ENCODE measurements at places on chromosomes 7 and 10. TPM values are rescaled to one million over a fixed set of nuclear protein-coding genes. Genes with fewer than 3 reads are reported as not detected.

DNA sequence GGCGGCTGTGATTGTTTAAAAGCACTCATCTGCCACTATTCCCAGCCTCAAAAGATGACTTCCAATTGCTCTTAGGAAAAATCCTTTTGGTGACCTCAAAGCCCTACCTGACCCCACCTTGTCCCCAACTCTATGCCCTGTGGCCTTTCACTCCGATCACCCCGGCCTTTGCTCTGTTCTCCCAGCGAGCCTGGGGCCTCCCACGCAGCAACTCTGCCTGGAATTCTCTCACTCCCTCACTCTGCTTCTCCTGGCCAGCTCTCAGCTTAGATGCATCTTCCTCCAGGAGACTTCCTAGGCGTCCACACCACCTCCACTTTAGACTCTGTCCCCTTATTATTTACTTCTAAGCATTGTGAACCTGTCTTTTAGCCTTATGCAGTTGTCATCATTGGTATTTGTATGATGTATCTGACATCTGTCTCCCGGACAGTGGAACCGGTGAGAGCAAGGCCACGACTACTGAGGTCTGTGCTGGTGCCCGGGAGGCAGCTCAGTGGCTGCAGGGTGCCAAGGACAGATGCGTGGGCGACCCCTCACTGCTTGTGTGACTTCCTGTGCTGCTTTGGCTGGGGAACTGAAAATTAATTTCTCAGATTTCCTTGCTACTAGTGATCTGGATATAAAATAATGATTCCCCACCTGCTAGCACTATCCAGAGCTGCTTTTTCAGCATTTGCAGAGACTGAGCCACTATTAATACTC is 63.0 kb downstream of the PIP4K2A start:
- DNase-seq = no peak

DNA sequence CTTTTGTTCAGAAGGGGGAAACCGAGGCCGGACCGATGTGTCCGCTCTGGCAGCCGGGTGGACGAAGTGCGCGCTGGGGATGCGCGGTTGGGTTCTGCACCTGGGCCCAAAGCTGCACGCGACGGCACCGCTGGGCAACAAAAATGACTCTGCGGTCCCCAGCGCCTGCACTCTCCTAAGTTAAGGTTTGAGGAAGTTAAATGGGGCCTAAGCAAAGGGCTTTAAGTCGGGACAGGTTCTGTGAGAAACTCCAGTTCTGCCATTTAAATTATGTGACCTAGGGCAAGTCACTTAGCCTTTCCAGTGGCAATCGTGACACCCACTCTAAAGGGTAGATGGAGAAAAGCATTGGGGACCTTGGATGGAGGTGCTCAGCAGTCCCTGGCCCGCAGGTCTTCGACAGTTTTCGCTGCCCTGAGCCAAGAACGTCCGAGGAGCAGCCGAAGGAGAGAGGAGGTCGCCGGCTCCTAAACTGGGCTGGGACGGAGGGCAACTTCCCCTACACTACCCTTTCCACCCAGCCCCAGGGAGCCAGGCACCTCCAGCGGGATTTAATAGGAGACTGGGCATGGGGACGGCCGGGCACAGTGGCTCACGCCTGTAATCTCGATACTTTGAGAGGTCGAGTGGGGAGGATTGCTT is 534 bp upstream of the ACBD5 start:
- DNase-seq = peak; percentile 16

The VPS37D gene
- total RNA-seq = 6.6 TPM

- DNase-seq = no peak
Measured at GRCh38 chr7:150377196-150377595, 1.9 kb upstream of the ZNF775 start.

GRCh38 chr7:157412021-157412443 is 75.2 kb downstream of the DNAJB6 start:
- DNase-seq = peak; percentile 92

The CLRN3 gene
- not detected for total RNA-seq

The CYP26C1 gene
- total RNA-seq = 0.02 TPM

DNA sequence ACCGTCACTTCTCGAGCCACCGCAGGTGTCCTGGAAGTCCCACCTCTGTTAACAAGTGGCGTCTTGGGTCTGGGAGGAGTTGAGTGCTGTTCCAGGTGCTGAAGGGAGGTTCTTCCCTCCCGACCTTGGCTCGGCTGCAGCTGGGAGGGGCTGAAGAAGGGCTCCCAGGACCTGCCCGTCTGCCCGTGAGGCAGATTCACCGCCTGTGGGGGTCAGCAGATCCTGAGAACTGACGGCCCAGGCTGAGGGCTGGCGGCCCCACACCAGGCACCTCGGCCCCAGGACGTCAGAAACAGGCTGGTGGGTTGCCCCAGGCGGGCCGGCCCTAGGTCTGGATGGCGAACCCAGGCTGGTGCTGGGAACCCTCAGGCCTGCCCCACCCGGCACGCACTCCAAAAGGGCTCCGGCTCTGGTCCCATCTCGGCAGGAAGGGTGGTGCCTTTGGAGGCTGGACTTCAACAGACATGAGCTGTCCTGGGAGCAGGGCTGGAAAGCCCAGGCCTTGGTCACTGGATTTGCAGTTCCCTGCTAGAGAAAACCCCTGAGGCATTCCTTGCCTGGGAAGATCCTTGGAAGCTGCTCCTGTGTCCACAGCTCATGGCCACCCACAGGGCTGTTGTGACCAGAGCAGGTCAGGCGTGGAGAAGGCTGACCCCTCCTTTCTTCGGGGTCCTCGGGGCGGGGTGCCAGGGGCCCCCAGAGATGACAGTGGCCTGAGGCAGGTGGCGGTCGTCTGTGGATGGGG is 42.6 kb upstream of the CFAP46 start:
- peak; percentile 34 for DNase-seq

GRCh38 chr10:11693376-11693775 is 48.8 kb upstream of the ECHDC3 start:
- no peak for DNase-seq

GRCh38 chr7:49778731-49779270 is 5.4 kb downstream of the VWC2 start:
- DNase-seq = no peak

- no peak for DNase-seq
Measured at GRCh38 chr7:150799741-150800580, at the start of gene TMEM176B. Gene TMEM176B (minus strand): TSS chr7:150800364. CDS start chr7:150796569, 3,795 bp downstream.

- DNase-seq = no peak
Measured at GRCh38 chr10:130709415-130709814, 573.2 kb downstream of the GLRX3 start.

DNA sequence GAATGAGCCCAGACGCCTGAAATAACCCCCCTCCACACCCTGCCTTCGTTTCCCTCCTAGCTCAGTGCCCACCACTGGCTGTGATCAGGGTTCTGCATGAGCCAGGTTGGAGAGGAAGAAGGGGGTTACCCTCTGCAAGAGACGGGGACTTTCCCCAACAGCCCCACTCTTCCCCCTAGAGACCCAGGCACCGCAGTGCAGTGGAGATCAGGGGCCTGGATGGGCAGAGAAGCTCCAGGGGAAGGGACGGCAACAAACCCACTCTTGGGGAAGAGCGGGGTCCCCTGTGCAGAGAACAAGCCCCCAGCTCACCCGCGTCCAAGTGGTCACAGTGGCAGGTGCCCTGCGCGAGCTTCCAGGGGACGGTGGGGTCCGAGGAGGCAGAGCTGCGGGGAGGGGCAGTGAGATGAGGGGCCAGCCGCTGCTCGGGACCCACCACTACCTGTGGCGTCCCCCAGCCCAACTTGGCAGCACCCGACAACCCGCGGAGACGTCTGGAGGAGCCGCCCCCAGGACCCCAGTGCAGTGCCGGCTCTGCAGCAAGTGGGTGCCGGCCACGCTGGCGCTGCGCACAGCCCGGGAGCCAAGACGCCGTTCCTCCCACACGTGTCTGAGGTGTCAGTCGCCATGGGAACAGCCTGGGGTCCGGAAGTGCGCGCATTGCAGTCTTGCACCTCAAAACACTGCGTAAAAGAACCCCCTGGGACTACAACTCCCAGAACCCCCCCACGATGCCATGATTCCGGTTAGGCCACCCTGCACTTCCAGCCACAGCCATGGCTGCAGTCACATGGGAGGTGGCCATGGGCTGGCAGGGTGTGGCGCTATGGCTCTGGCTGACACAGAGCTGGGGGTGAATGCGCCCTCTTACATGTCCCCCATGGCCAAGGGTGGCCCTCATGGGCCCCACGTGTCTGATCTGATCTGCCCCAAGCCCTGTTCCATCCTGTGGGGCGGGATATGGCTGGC is 45.8 kb upstream of the WIPI2 start:
- no peak for DNase-seq

DNA sequence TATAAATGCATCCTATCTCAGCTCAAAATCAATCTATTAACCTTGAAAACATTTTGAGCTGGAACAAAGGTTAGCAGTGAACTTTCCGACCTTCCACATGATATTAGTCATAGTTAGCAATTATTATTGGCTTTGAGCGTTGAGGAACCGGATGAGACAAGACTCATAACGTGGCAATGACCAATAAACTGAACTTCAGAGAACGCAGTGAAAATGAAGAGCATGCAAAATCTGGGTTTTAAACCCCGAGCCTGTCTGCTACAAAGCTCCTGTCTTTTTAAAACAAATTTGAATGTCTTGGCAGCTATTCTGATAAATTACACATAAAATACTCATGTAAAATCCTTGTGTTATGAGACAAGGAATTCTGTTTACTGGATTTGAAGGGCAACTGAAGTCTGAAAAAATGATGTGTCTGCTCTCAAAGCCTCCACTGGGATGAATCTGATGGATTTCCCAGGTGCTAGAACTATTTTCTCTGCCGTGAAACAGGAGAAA is 74.7 kb upstream of the ITGB1 start:
- peak; percentile 57 for DNase-seq

DNA sequence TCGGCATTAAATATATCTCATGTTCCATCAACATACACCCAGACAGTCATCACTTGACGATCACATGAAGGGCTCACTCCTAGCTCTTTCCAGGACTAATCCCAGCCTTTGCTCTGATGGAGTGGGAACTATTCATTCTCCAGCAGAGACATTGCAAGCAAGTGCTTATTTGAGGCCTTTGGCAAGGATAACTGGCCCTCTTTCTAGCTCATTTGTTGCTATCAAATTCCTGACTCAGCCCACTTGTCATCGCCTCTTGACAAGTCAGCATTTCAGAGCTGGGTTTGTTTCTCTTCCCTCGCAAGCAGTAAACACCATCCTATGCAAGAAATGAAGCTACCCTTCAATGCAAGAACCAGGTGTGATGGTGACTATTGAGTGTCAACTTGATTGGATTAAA is 1165.7 kb upstream of the AUTS2 start:
- no peak for DNase-seq

- DNase-seq = no peak
Measured at GRCh38 chr10:88086187-88086960, 222.9 kb downstream of the PTEN start.

The RNF32 gene
- total RNA-seq = not detected

The GRID2IP gene
- total RNA-seq = 0.22 TPM

The CUBN gene
- total RNA-seq = 0.60 TPM

- no peak for DNase-seq
Measured at GRCh38 chr7:2849941-2850766, 6.0 kb upstream of the GNA12 start.

The DNAH11 gene
- 6.2 TPM for total RNA-seq

DNA sequence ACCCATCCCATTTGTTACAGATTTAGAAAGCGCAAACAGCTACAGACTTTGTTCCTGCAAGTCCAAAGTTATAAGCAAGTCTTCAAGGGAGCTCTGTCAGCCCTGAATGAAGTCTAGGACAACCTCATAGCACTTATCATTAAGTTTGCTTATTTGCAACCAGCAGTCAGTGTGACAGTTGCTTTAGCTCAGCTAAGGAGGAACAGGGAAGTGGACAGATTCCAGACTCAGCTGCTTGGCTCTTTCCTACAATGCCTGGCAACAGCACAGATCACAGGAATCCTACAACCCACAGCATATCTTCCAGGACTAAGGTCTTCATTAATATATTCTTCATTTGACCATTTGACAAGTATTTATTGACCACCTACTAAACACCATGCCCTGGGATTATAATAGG is 17.4 kb upstream of the KIF5B start:
- no peak for DNase-seq

DNA sequence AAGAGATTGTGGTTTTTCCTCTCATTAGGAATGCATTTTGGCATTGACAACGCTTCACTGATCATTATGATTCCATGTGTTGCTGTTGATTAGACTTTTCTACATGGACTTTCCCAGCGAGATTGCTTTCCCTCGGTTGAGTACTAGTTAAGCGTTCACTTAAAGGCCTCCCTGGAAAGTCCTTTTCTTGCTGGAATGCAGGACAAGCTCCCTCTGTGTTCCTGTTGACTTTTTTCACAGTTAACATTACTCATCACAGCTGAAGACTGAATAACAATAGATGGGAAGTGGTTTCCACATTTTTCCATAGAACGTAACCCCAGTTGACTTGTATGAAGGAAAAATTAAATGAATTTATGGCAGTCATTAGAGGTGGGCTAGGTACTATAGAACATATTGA is 2.6 kb upstream of the CAV1 start:
- peak; percentile 93 for DNase-seq

The IL15RA gene
- total RNA-seq = 10.3 TPM

DNA sequence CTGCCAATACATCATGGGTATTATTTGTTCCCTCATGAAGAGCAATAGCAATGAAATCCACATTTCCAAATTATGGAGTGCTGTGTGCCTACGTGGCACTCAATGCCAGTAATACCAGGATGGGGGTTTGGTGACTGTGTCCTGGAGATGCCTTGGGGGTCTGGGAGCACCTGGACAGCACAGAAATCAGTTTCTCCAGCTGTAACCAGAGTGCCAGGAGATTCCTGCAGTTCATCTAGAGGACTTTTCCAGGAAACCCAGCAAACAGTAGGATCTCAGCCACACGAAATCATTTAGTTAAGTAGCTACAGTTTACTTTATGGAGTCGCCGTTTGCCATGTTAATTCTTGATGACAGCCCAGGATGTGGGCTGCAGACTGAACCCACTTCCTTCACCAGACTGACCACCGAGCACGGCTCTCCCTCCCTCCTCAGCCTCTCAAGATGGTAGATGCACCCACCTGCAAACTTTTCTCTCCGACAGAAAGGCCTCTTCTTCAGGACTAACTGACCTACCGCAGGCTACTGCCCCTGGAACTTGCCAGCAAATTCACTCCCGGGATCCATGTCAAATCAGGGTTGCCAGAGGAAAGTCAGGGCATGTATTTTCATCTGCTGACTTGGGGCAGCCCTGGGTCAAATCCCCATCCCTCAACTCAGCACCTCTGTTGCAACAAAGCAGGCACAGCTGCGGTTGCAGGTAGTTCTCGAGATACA is 30.3 kb downstream of the MKI67 start:
- DNase-seq = no peak

The IFIT2 gene
- 3.5 TPM for total RNA-seq

- DNase-seq = peak; percentile 82
Measured at GRCh38 chr10:3850999-3851937, 66.3 kb upstream of the KLF6 start.

GRCh38 chr7:157555944-157556641 is 219.3 kb downstream of the DNAJB6 start:
- no peak for DNase-seq
